ENCODE measurements at places on chromosomes 6 and 20. TPM values are rescaled to one million over a fixed set of nuclear protein-coding genes. Genes with fewer than 3 reads are reported as not detected.

The FAM83D gene
- 7.7 TPM for total RNA-seq

The PPP1R3G gene
- 0.05 TPM for total RNA-seq

The TRERF1 gene
- total RNA-seq, result 8.7 TPM

The PAK5 gene
- 0.10 TPM for total RNA-seq

The HLA-DQB2 gene
- total RNA-seq, result 0.31 TPM

The SYTL3 gene
- total RNA-seq, result 0.77 TPM

The PDYN gene
- not detected for total RNA-seq

The DEF6 gene
- total RNA-seq, result 24.0 TPM

The LPIN3 gene
- 20.1 TPM for total RNA-seq

The PSMA7 gene
- total RNA-seq, result 302 TPM

The OR2J3 gene
- not detected for total RNA-seq

The GABRR1 gene
- not detected for total RNA-seq

The CTAGE9 gene
- total RNA-seq, result not detected

The CDH4 gene
- total RNA-seq, result 0.23 TPM

All from endothelial cell (in vitro differentiated cells).